Activated effector memory CD4-positive, alpha-beta T cell treated with Interleukin-2 at 50 U/mL for 16 hours (primary cell): ENCODE measurements at places on chromosomes 4 and X.

DNA sequence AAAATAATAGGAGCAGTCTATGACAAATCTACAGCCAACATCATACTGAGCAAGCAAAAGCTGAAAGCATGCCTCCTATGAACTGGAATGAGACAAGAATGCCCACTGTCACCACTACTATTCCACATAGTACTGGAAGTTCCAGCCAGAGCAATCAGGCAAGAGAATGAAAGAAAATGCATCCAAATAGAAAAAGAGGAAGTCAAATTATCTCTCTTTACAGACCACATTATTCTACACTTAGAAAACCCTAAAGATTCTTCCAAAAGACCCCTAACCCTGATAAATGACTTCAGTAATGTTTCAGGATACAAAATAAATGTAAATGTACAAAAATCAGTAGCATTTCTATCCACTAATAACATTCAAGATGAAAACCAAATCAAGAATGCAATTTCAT is 249.0 kb downstream of the STK32B start:
- no peak for DNase-seq

DNA sequence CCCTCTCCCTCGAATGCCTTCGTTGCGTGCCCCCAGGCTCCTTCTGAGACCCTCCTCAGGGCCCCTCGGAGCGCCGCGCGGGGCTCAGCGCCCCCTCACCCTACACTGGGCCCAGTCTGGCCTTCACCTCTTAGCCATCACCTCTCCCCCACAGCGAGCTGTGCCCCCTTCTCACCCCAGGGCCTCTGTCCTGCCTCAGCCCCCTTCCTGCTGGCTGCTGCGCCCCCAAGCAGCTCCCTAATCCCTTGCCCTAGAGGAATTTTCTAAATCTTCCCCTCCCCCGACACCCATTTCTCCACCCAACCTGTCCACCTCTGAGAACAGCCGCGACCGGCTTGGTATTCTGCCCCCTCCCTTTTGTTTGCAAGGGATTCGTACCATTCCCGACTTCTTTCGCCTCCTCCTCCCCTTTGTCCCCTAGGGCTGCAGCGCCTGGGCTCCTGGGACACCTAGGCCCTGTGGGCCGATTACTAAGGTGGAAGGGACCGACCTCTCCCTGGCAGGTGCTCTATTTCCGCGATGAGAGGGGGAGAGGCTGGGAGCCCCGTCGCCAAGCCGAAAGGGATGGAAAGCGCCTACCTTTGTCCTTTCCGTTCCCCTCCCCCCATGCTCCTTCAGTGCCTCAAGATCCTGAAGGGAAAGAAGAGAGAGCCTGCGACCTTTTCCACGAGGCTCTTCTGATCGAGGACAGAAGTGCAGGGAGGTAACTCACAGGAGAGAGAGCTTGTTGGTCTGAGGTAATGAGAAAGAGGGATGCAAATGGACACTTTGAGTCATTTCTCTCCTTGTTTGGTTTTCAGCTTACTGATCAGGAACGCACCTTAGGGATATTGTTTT is 10.9 kb downstream of the DLG3 start:
- no peak for DNase-seq

DNA sequence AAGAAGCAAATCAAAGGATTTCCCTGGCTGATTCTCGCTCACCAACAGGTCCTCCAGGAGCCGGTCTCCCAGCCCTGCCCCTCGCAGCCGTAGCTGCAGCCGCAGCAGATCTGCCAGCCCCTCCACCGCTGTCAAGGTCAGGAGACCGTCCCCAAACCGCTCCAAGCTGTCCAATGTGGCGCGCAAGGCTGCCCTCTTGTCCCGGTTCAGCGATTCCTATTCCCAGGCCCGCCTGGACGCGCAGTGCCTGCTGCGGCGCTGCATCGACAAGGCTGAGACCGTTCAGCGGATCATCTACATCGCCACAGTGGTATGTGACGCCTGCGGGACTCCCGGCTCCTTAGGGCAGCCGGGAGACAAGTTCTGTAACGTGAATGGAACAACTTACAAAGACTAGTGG is 25.6 kb downstream of the SPATA18 start:
- DNase-seq: no peak

- no peak for DNase-seq
Observed at GRCh38 chr4:183906739-183907651, 1.9 kb downstream of the STOX2 start.

GRCh38 chr4:101252721-101253120 is 94.6 kb downstream of the PPP3CA start:
- DNase-seq: no peak

DNA sequence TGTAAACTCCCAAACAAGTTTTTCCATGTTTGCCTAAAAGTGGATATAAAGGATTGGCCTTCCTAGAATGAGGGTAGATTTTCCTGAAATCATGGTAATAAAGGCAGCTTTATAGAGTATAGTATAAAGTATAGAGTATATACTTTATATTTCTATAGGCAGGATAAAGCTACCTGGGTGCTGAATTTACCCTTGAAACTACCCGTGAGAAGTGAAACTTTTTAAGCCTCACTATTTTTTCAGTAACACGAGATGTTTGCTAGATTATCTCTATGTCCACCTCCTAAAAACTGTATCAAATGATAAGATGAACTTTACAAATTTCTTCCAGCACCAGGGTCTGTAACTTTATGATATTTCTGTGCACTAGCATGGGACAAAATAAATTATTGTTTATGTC is 340.0 kb upstream of the GALNTL6 start:
- DNase-seq: no peak

GRCh38 chrX:96204928-96205327 is 479.7 kb upstream of the DIAPH2 start:
- no peak for DNase-seq

DNA sequence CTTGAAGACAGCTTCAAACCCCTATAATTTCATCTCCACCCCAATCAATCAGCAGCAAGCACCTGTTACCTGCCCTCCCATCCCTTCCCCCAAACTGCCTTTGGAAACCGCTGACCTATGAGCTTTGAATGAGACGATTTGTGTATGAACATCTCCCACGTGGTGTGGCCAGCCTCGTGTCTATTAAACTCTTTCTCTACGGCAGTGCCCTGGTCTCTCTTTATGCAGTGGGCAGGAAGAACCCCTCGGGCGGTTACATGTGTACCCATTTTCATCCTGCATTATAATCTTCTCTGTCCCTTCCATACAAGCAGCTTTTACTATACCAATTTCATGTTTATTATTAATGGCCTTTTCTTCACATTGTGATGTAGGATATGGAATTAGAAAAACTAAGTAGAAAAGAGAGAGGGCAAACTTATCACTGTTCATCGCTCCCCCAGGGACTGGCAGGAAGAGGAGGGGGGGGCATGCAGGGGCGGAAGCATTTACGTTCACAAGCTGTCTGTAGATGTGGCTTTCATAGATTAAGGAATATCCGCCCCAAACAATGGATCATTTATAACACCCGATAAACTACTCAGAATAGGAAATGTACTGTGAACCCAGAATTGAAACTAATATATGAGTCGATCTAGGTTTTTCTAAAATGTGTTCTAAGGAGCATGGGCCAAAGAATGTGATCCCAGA is 95.5 kb upstream of the ZNF518B start:
- DNase-seq: no peak

- DNase-seq: no peak
Observed at GRCh38 chr4:113031212-113031611, 18.2 kb upstream of the ANK2 start.

GRCh38 chrX:10168226-10168625 is 11.5 kb downstream of the CLCN4 start:
- no peak for DNase-seq

DNA sequence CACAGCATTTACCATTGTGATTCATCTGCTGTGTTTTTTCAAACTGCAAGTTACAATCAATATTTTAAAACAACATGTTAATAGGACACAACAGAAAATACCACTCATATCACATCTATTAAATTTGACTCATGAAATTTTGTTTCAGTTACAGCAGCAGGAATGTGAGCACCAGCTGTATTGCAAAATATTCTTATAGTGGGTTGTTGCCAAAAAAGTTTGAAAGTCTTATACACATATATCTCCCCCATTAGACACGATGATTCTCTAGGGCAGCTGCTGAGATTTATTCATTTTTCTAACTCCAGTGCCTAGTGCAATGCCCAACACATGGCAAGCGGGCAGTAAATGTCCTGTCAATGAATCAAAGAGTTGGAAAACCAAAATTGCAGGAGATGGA is 26.6 kb upstream of the NKX3-2 start:
- DNase-seq: no peak

- DNase-seq: no peak
Observed at GRCh38 chrX:9853307-9853706, 67.1 kb downstream of the SHROOM2 start.

- DNase-seq: no peak
Observed at GRCh38 chr4:151882072-151882803, 121.4 kb upstream of the GATB start.

DNA sequence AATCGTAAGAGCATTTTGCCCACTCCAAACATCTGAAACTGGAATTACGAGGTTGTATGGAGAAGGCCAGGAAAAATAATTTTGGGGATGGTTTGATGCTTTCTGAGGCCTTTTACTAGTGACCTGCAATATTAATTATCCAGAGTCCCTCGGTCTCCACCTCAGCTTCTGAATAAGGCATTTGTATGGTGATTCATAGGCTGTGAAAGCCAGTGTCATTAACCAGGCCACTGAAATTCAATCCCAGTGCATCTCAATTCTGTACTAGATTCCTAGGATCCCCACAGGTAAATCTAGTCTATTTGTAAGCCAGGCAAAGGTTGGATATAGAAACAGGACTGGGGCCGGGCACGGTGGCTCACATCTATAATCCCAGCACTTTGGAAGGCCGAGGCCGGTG is 135.4 kb upstream of the RBPJ start:
- no peak for DNase-seq

GRCh38 chr4:154973244-154974035 is 192.4 kb downstream of the RBM46 start:
- no peak for DNase-seq

DNA sequence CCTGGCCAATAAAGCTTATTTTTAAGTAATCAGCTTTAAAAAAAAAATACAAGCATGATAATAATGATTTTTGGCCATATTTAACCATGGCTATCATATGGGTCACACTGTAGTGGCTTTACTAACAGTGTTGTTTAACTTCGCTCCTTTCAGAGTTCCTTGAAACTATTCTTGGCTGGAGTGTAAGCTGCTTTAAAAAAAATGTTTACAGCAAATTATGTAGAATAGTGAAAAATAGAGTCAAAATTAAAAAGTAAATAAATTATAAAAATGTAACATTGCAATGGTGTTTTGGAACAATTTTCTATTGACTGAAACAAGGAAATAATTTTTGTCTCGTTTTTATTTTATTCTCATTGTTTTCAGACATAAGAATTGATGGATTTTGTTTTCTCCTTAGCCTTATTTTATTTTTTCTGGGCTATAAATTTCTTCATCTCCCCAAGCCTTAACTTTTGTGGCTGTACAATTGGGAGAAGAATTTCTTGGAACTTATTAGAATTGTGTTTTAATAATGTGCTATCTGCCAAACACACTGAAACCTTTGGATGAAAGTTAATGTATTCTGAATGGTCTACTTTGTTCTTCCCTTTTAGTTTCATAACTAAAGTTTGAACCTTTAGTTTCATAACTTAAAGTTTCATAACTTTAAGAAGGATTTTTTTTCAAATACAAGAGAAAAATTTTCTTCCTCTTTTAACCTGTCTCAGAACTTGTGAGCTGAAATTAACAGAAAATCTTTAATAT is 182.0 kb downstream of the ARHGAP24 start:
- no peak for DNase-seq

GRCh38 chrX:20240201-20240600 is 26.5 kb downstream of the RPS6KA3 start:
- DNase-seq: no peak

DNA sequence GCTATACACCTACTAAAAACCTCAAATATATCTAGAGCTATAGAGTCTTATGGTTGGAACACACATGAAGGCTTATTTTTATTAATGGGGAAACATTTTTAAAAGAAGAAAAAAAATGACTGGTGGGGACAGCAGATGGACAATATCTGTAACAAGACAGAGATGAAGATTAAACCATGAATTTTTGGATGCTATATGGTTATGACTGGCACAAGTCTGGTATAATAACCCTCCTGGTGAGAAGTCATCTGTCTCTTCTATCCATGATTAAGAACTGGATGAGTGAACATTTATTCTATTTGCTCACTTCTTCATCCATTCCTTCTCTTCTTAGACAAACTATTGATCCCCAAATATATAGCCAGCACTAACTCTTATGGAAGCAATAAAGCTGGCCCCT is 104.4 kb downstream of the EFHC2 start:
- no peak for DNase-seq
